ENCODE measurements at places on chromosomes 6 and 20.

DNA sequence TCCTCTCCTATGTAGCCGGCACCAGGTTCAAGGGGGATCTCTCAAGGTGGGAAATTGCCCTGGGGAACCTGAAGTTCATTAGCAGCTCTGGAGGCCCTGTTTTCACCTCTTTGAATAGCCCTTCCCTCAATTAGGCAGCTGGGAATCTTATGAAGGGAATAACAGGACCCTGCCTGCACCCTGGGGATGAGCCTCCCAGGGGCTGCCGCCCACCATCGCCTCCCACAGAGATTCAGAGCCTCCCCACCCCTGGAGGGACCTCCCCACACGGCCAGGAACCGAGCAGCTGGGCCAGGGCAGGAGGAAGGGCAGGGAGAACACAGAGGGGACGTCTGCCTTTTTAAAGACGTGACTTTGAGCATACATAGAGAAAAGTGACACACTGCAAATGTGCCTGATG, 4.6 kb upstream of the EEF1A2 start:
- no peak for DNase-seq

- DNase-seq, result no peak
Measured at GRCh38 chr6:106508834-106509233, 120.5 kb downstream of the RTN4IP1 start.

- DNase-seq, result no peak
Measured at GRCh38 chr6:126199466-126199865, 140.4 kb upstream of the CENPW start.

DNA sequence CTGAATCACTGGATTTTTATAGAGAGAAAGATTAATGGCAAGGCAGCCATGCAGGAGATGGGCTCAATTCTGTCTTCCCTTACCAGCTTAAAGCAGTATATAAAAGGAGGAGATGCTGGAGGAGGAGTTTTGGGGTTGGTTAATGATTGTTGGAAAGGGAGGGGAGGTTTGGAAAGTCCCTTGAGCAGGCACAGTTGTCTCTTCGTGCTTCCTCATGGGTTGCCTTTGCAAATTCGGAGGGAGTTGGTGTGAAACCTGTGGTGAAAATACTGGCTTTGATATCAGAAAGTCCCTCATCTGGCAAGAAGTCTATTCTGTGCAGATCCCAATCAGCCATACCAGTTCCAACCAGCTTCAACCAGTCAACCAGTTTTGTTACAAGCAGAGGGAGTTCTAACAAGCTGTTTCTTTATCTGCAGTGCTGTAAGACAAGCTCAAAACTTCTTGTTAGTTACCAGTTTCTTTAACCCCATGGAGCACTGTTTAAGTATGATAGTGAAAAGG, 107.0 kb downstream of the HIVEP1 start:
- DNase-seq, result no peak

DNA sequence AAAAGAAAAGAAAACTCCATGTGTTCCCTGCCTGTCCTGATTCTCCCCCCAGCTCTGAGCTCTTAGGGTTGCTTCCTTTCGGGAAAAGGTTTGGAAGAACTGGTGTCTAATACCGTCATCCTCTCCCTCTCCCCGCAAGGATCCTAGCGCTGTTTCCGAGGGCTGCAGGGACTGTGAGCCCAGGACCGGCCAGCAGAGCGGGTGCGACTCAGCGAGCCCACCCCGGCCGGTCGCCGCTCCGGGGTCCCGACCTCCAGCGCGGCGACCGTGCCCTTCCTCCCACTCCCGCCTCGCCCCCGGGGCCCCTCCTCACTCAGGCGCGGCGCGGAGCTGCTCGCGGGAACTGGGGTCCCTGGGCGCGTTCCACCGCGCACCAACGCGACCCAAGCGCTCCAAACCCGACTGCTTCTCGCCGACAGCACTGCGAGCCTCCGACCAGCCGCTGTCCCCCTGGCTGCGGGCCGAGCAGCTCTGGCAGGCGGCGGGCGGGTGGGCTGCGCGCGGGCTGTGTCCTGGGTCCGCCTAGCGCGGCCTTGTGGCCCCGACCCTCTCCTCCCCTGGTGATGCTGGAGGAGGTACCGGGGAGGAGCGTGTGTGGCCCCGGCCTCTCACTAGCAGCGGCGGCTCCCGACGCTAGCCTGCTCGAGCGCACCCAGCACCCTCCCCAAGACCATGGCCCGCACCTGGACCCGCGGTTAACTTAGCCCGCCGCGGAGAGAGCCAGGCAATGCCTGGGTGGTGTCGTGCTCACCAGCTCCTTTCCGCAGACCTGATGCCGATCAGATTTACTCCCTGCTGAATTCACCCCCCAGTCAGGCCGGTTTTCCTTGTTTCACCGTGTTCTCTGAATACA, at the start of gene PLA2G7:
TSS of gene PLA2G7 (minus strand) at position 509 of the 853 bp plus-strand sequence. CDS start 12,484 bp downstream, outside the sequence.
- DNase-seq, result no peak

GRCh38 chr6:157984128-157984527, 2.5 kb downstream of the SYNJ2 start:
- no peak for DNase-seq

- DNase-seq, result no peak
Measured at GRCh38 chr20:18057101-18057993, at the start of gene OVOL2. Gene OVOL2 (minus strand): TSS chr20:18057916. CDS start chr20:18057634, 282 bp downstream.

DNA sequence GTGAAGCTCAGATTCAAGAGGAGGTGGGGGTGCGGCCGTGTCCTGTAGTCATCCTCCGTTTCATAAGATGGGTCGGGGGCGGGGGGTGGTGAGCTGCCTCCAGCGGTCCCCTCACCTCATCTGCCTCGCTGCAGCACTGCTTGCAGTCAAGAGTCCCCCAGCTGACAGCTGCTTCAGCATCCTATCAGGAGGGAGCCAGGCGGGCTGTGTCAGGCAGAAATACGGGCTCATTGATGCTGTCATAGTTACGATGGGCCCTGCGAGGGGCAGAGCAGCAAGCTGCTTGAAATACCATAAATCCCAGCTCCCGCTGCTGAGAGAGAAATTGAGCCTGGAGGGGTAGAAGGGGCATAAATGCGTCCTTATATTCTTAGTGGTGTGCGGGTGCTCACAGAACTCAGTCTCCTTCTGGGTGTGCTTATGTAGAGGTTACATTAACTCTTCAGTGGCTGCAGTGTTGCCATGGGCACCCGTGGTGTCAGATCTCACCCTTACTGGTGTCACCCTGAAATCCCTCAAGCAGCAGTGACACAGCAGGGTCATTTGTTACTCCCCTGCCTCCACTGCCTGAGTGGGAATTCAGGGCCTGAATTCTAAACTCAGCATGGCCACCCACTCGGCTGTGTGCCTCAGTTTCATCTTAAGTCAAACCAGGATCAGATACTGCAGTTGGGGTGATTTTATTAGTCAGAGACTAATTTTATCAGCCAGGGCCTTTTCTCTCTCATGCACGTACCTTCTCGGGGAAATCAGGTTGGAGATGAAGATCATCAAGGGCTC, 21.8 kb downstream of the CCDC167 start:
- DNase-seq, result no peak

GRCh38 chr20:62337558-62338293, 29.4 kb downstream of the LAMA5 start:
- DNase-seq, result no peak

- DNase-seq, result no peak
Measured at GRCh38 chr6:5814901-5815300, 191.8 kb downstream of the NRN1 start.

DNA sequence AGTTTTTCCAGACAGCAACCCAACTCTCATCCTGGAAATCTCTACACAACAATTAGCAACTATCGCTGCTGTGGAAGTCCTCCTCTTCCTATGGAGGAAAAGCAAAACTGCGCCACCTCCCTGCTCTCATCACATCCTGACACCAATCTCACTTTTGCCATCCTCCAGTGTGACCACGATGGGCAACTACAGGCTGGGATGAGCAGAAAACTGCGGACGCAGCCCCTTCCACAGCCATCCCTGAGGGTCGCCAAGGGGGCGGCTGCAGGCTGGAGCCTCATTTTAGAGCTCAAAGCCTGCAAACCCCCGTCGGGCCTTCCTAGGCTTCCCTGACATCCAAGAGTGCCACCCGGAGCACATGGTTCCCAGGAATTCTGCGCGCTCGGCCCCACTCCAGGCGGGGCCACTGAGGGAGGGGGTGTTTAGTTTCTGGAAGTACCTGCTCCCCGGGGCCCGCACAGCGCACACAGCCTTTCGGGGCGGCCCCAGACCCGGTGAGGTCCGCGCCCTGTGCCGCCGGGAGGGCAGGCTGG, 1.2 kb downstream of the TCFL5 start:
- DNase-seq, result no peak

GRCh38 chr6:11712760-11713159, 65.8 kb downstream of the ADTRP start:
- DNase-seq, result no peak

GRCh38 chr20:54139188-54139587, 34.6 kb downstream of the CYP24A1 start:
- DNase-seq, result no peak

GRCh38 chr6:165636402-165637048, 26.5 kb downstream of the PDE10A start:
- DNase-seq, result no peak

DNA sequence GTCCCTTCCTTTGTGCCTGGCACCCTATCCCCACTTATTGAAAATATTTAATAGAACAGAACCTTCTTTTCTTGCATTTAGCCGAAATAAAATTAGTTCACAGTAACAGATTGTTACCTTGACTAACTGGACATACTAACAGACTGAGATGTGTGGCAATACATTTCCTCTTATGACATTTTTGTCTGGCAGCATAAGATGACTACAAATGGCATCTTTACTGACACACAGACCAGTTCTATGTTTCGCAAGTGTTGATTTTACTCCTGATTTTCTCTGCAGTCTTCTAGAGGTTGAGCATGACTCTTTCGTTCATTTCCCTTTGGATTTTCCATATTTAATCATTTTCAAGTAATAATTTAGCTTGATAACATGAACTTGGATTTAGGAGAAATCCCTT, 474.6 kb downstream of the CBLN4 start:
- no peak for DNase-seq

GRCh38 chr6:73062837-73063236, 162.5 kb downstream of the KHDC1L start:
- no peak for DNase-seq

- no peak for DNase-seq
Measured at GRCh38 chr6:624979-625378, 31.9 kb downstream of the HUS1B start.

- peak; percentile 91 for DNase-seq
Measured at GRCh38 chr20:45179166-45179565, 4.5 kb downstream of the PI3 start.

DNA sequence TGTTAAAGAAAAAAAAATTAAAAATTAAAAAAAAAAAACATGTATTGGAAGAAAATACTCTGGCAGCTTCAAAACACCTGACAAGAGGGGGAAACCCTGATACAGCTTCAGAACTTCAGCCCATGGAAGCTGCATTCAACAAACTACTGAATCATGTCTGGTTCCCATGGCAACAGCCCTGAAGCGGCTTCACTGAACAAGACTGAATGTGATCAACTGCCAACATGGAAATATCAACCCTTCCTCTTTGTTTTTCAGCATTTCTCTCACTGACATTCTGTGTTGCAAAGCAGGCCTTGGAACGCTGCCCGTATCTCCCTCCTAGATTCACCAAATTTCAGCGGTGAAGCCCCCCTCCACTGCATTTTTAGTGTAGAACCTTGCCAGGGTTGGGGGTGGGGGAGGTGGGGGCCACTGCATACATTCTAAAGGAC, 91.3 kb upstream of the SHLD1 start:
- DNase-seq, result peak; percentile 74

DNA sequence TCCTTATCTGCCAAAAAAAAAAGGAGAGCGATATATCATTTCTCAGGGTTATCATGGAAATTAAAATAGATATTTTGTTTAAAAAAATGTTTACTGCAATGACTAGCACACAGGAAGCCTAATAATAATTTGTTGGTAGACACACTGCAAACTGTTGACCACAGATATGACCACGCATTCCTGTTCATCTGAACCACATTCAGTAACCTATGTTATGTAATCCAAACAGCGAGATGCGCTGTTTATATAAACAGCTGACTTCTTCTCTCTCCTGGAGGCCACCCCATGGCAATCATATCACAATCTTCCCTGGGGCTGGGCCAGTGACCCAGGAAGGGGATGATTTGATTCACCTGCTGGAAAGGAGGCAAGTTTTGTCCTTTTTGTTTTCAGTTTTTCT, 129.3 kb upstream of the UST start:
- no peak for DNase-seq

DNA sequence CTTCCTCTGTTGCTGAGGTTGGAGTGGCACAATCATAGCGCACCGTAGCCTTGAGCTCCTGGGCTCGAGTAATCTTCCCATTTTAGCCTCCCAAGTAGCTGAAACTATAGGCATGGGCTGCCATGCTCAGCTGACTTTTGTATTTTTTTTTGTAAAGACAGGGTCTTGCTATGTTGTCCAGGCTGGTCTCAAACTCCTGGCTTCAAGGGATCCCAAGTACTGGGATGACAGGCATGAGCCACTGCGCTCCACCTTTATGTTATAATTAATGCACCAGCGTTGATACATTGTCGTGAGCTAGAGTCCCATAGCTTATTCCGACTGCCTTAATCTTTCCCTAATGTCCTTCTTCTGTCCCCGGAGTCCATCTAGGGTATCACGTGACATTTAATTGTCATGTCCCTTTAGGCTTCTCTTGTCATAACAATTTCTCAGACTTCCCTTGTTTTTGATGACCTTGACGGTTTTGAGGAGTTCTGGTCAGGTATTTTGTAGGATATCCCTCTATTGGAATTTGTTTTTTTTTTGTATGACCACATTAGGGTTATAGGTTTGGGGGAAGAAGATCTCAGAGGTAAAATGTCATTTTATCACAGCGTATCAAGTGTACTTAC, 63.9 kb downstream of the CEBPB start:
- DNase-seq, result no peak

DNA sequence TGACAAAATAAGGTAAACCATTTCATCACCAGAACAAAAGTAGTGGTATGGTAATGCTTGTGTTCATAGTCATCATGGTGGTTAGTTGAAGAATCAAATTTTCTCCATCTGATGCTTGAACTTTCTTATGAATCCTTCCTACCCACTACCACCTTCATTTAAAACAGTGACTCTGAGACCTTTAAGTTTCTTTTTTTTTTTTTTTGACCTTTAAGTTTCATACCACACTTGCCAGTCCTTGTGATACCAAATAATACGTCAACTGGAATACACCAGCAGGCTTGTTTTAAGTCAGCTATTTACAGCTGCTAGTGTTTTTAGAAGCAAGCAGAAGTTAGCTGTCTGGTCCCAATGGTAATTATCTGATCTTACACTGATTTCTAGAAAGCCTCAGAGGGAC, 413.4 kb upstream of the SOX4 start:
- no peak for DNase-seq

- no peak for DNase-seq
Measured at GRCh38 chr20:53020834-53021233, 48.7 kb downstream of the TSHZ2 start.

GRCh38 chr6:4806337-4806725, 30.1 kb downstream of the CDYL start:
- no peak for DNase-seq

- no peak for DNase-seq
Measured at GRCh38 chr20:10478205-10478604, 43.1 kb downstream of the SLX4IP start.

Measured in NCI-H446 (cell line).